ENCODE measurements at places on chromosomes 1 and 21.

- no peak for DNase-seq
Measured at GRCh38 chr1:48500541-48501450, 28.8 kb upstream of the SPATA6 start.

DNA sequence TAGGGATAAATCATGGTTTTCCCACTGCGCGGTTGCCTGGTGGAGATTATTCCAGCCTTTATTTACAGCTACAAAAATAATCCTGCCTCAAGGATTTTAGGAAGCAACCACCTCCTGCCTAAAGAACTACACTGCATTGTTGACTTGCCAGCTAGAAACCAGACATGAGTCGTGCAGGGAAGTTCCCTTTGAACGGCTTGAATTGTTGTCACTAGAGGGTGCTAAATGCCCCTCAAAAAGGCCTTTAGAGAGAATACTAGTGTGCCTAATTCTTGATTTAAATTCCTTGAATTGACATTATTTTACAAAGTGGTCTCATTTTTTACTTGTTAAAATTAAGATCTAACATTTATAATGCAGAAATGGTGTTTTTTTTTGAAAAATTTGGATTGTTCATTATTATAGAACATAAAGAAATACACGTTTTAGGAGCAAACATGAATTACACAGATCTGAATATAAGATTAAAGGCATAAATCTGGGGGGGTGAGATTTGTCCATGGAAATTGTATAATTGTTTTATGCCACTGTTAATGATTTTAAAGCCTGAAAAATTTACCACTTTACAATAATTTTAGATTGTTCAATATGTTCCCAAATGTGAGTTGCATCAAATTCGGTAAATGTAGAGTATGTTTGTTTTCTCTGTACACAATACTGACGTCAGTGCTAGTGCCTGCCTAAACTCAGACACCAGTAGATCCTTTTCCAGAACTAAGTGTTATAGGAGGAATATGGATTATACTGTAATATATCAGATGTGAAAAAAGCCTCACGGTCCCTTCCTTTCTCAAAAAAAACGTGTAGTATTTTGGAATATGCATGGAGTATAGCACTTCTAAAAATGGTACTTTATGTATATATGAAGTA, 7.6 kb upstream of the ERG start:
- DNase-seq, result no peak

GRCh38 chr1:85125891-85126290, 74.9 kb downstream of the SYDE2 start:
- no peak for DNase-seq

- DNase-seq, result no peak
Measured at GRCh38 chr1:204289280-204289679, 70.4 kb downstream of the PLEKHA6 start.

- peak; percentile 32 for DNase-seq
Measured at GRCh38 chr21:37224861-37225839, 42.0 kb downstream of the VPS26C start.

GRCh38 chr1:214022810-214023425, 35.1 kb downstream of the PROX1 start:
- no peak for DNase-seq

DNA sequence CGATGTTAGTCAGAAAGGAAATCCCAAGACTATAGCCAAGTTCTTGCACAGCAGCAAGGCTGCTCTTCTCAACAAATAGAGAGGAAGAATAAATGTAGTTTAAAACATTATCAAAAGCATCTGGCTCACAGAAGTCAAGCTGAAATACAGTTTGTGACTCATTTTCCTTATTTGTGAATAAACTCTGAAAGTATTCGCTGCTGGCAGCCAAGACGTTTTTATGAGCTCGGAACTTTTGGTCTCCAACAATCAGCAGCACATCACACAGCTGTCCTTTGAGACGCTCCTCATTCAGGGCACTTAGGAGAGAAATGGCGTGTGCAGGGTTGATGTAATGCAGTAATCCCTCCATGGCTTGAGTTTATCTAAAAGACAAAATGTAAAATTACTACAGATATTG, 16.4 kb downstream of the ZBTB21 start:
- DNase-seq, result no peak

- DNase-seq, result no peak
Measured at GRCh38 chr1:87170931-87171598, 157.6 kb upstream of the LMO4 start.

- DNase-seq, result no peak
Measured at GRCh38 chr1:156667968-156668709, 9.1 kb downstream of the NES start.

DNA sequence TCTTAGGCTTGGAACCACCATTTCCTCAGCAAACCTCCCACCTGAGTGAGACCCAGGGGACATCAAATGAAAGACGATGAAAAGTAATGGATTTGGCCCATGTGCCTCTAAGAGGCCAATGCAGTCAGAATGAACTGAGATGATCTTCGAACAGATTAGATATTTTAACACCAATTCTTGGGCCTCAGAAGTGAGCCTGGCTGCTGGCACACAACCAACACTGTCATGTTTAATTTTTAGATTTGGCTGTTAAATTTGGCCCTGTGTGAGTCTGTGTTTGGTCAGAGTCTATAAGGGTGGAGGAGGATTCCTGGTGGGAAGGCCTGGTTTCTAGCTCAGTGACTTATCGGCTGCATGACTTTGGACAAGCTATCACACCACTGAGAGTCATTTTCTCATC, 45.4 kb downstream of the ELAPOR1 start:
- no peak for DNase-seq

DNA sequence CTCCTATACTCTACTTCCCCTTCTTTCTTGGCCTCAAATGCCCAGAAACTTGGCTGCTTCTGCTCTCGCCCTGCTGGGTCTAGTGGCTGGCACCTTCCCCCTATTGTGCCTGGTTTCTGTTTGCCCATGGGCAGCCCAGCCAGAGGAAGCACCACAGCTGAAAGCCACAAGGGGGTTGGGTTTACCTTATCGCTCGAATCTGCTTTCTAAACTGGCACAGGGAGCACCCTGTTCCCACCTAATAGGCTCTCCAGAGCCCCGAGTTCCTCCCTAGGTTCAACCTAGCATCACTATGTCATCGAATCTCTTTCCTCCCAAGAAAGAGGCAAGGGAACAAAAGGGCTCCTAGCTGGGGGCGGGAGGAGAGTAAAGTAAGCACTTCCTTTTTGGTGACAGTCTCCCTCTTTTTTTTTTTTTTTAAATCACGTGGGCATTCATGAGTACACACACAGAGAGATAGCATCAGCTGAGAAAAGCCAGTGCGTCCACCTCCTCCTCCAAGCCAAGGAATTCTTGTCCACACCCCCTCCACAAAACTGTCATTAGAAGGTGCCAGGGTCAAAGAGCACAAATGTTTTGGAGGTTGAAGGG, 72.8 kb downstream of the PLEKHA6 start:
- no peak for DNase-seq

DNA sequence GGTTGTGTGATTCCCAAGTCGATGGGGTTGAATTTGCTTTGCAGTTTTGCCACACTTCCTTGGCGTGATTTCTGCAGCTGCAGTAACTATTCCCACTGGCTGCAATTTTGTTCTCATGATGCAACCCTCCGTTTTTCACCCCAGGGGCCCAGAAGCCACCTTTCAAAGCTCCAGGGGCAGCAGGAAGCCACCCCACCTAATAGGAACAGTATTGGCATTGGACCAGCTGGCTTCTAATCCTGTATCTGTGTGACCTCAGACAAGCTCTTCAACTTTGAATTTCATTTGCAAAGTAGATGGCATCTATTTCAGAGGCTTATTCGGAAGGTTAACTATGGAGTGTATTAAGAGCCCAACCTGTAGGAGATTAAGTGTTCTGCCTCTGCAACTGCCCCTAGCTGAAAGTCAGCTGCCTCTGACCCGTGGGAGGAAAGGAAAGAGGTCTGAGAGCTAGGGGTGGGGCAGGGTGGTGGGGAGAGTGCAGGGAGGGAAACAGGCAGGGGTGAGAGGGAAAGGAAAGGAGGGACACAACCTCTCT, 12.6 kb downstream of the C1orf115 start:
- DNase-seq, result no peak

DNA sequence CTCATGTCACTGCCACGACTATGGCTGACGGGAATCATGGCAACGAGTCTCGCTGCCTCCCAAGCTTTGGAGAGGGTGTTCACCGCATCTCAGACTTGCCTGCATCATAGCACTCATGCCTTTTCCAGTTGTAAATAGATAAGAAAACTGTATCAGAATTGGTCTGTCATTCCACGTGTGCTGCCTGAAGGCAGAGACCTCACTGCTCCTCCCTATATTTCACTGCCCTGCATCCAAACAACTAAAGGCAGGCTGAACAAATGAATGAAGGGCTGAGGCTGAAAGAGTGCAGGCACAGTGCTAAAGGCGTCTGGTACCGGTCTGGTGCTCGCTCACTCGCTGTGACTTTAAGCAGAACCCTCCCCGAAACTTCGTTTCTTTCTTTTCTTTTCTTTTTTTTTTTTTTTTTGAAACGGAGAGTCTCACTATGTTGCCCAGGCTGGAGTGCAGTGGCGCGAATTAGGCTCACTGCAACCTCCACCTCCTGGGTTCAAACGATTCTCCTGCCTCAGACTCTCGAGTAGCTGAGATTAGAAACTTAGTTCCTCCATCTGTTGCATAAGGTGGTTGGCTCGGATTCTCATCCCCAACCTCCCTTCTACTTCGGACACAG, 542 bp downstream of the EIF2B3 start:
- no peak for DNase-seq

GRCh38 chr1:209808059-209808581, 2.2 kb upstream of the IRF6 start:
- DNase-seq, result no peak

- no peak for DNase-seq
Measured at GRCh38 chr21:15749861-15750159, 20.0 kb downstream of the USP25 start.

DNA sequence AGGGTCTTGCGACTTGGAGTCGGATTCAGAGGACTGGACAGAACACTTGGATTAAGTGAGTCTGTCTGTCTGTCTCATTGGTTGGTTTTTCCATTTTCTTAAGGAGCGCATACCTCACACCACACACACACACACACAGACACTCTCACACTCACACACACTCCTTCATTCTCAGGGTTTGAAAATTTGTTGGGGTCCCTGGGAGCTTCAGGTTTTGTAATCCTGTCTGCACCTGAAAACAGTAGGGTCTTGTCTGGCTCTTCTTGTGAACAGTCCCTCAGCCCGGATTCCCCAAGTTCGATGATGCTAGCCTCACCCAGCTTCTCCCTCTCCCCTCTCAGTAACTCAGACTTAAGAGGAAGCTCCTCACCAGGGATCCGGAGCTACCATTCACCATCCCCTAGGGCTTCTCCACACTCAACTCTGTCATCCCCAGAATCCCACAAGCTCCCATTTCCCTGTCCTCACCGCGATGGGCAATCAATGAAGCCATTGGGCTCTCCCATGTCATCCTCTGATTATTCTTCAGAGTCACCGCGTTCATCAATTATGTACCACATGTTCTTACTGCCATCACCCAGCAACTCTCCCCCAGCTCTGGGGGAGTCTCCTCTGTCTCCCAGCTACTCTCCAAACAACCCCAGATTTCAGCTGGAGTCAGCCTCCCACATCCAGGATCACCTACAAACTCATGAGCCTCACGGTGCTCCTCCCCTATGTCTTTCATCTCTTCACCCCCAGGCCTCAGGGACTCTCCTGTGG, 1530.9 kb upstream of the TPTE start:
- no peak for DNase-seq

DNA sequence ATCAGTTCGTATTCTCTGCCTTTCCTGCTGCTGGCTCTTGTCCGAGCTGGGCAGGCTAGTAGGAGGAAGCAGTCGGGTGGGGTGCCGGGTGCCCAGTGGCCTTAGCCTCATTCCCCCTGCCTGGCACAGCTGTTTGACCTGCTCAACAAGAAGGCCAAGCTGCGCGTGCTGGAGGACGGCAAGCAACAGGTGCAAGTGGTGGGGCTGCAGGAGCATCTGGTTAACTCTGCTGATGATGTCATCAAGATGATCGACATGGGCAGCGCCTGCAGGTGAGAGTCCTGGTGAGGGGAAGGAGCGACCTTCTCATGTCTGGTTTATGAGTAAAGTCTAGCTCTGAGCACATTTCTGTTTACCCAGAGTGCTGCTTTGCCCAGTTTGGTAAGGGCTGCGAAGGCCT, 16.3 kb upstream of the RPS8 start:
- DNase-seq, result no peak

DNA sequence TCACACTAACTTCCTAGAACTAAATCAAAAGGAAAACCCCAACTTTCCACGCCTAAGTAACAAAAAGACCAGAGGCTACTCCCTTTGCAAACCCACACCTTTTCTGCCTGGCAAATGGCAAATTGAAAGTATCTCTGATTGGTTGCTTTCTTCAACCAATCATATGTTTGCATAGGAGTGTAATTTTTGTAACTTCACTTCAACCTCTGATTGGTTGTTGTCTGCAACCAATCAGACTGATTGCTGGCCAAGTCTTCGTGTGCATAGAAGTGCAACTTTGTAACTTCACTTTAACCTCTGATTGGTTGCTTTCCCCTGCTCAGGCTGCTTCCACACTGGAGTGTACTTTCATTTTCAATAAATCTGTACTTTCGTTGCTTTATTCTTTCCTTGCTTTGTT, 36.9 kb upstream of the PADI2 start:
- DNase-seq, result no peak

- DNase-seq, result peak; percentile 54
Measured at GRCh38 chr1:40039757-40040510, 595 bp upstream of the CAP1 start.

DNA sequence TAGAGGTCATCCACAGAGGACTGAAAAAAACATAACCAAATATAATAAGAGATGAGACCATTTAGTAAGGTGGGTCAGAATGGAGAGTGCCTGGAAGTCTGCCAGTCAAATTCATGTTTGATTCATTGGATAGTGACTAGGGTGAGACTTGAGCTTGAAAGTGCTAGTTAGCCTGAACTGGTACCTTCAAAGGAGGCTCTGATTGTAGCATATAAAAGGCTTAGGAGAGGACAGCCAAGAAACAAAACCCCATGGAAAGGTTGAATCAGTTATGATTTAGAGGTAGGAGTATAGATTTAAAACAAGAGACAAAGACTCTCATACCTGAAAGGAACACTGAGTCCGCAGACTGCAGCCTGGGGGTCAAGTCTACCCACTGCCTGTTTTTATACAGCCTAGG, 44.4 kb upstream of the LRRC8C start:
- no peak for DNase-seq

GRCh38 chr1:32907435-32907834, 6.2 kb upstream of the TMEM54 start:
- DNase-seq, result no peak

GRCh38 chr1:58283388-58284224, 262.9 kb downstream of the OMA1 start:
- no peak for DNase-seq

GRCh38 chr1:109642626-109643025, 13.3 kb upstream of the GSTM4 start:
- DNase-seq, result no peak

DNA sequence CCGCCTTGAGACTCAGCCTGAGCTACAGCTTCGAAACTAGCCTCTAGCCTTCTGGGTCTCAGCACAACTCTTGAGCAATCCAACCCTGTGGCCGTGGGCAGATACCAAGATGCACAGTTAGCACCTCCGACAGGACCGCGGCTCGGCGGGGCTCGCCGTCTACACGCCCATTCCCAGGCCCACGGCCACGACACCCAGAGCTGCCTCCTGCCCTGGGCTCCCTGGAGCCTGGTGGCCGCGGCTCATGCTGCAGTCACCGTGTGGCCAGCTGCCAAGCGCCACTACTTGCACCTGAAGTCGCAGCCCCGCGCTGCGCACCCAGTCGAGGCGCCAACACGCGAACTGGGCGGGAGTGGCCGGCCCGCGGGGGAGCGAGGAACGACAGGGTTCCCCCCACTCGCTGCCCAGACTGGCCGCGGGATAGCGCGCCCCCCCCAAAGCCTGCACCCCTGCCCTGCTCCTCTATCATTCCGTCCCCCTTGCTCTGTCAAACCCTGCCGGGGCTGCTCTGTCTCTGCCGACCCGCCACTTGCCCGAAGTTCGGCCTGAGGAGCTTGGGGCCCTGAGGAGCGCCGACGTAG, 729 bp upstream of the CDCA8 start:
- no peak for DNase-seq

Measured in activated CD8-positive, alpha-beta memory T cell treated with anti-CD3 and anti-CD28 coated beads for 1 hour (primary cell).